Thymus (tissue), 14 donors: ENCODE measurements at places on chromosomes 4 and X. TPM values are rescaled to one million over a fixed set of nuclear protein-coding genes. Genes with fewer than 3 reads are reported as not detected.

DNA sequence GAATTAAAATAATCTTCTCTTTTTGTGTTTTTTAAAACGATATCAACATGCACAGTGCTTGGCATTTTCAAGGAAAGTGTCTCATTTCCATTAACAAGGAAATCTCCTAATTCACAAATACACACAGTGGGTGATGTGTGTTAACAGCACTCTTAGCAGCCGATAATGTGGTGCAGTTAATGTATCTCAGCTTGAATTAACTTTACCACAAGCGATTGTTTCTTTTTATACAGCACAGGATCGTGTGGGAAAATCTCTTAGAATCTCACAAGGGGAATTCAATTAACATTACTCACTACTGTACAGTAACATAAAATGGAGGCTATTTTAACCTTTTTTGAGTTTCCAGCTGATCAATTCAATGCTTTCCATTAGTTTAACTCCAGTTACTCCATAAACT lies 1841.9 kb downstream of the STIM2 start:
- H3K4me3 ChIP-seq = no peak overlapping the region
- no peaks in the 10 kb centered on the region for H3K36me3 ChIP-seq
- no peaks in the 10 kb centered on the region for H3K27me3 ChIP-seq

GRCh38 chrX:66021765-66022631 lies 17.9 kb downstream of the VSIG4 start:
- no peaks in the 10 kb centered on the region for H3K27me3 ChIP-seq
- DNase-seq = no peak
- no peak overlapping the region for H3K27ac ChIP-seq
- no peak overlapping the region for H3K4me3 ChIP-seq

DNA sequence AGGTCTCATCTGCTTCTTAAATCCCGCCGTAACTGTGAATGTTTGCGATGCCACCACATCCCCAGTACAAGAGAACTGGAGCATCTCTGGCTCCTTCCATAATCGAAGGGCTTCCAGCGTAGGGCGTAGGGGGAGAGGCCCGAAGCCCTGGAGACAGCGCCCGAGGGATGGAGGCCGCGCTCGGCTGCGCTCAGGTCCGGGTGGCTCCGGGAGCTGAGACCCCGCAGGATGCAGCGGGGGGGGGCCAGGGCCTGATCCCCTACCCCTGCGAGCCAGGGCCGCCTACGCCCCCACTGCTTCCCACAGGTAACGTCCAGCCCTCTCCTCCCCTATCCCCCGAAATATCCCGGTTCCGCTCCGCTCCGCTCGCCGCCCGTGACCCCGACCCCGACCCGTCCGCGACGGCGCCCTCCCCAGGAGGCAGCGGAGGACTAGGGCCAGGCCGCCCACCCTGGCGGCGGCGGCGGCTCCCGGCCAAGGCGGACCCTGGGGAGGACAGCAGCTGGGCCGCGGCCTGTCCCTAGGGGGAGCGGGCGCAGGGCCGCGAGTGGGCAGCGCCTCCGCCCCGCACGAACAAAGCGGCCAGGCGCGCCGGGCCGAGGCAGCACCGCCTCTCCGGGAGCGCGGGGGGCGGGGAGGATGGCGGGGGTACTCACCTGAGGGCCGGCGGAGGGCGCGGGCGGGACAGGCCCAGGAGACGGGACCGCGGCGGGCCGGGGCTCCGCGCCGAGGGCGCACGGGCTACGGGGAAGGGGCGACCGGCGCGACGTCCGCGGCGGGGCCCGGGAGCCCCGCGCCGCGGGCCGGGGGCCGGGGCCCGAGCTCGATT lies 723 bp downstream of the WDFY3 start:
- no peak for DNase-seq
- H3K4me1 ChIP-seq = no peaks in the 10 kb centered on the region
- peak overlapping the region; percentile 74 for H3K27ac ChIP-seq
- H3K36me3 ChIP-seq = no peaks in the 10 kb centered on the region
- H3K4me3 ChIP-seq = peak overlapping the region; percentile 33

GRCh38 chr4:176889776-176890175 lies 97.1 kb upstream of the VEGFC start:
- DNase-seq = no peak
- H3K4me3 ChIP-seq = no peak overlapping the region
- H3K36me3 ChIP-seq = no peaks in the 10 kb centered on the region

DNA sequence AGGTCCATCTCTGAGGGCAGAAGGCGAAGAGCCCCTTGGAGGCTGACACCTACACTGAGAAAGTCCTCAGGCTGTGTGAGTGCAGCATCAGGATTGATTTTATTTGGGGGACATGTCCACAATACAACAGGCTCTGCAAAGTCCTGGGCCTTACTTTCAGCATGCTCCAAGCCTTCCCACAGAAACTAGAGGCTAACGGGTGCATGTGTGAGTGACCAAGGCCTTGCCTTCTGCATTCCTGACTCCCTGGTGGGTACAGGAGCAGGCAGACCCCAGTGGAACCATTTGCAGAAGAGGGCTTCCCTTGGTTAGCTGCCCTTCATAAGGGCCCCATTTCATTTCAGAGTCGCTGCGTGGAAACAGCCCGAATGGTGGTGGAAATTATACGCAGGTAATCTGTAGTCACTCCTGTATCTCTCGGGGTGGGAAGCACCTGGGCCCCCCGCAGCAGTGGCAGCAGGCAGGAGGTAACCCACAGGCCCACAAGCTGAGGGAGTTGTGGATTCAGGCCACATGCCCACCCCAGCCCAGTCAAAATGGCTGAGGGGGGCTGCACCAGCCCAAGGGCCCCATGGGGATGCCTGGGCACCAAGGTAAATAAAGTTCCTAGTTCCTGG lies 37.7 kb downstream of the NSG1 start:
- H3K27ac ChIP-seq = no peak overlapping the region
- H3K4me3 ChIP-seq = no peak overlapping the region
- peaks cover 61% of the 10 kb centered on the region for H3K36me3 ChIP-seq
- peaks cover 4% of the 10 kb centered on the region for H3K4me1 ChIP-seq
- no peak for DNase-seq

DNA sequence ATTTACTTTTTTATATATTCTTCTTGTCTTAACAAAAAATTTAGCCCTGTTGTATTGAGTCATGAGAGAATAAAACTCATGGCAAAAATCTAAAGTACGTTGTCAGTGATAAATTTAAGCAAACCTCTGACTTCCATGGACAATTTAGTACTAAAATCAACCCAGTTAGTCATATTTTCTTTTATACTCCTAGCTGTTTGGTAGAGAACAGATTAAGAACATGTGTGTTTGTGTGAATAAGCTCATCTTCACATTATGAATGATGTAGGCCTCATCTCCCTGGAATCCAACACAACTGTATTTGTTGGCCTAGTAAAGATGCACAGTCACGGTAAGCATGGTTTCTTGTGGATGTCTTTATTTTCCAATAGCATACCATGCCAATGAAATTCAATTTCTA lies 40.8 kb upstream of the FAM47B start:
- H3K4me3 ChIP-seq = no peak overlapping the region
- H3K36me3 ChIP-seq = no peaks in the 10 kb centered on the region
- no peaks in the 10 kb centered on the region for H3K4me1 ChIP-seq
- no peak for DNase-seq

GRCh38 chrX:17939724-17940123 lies 78.6 kb upstream of the RAI2 start:
- no peak overlapping the region for H3K4me3 ChIP-seq
- H3K4me1 ChIP-seq = no peaks in the 10 kb centered on the region
- no peaks in the 10 kb centered on the region for H3K27me3 ChIP-seq

GRCh38 chr4:137082061-137082460 lies 450.2 kb downstream of the PCDH18 start:
- no peaks in the 10 kb centered on the region for H3K27me3 ChIP-seq
- DNase-seq = no peak
- no peaks in the 10 kb centered on the region for H3K36me3 ChIP-seq
- no peak overlapping the region for H3K27ac ChIP-seq
- H3K4me1 ChIP-seq = no peaks in the 10 kb centered on the region
- no peak overlapping the region for H3K4me3 ChIP-seq

DNA sequence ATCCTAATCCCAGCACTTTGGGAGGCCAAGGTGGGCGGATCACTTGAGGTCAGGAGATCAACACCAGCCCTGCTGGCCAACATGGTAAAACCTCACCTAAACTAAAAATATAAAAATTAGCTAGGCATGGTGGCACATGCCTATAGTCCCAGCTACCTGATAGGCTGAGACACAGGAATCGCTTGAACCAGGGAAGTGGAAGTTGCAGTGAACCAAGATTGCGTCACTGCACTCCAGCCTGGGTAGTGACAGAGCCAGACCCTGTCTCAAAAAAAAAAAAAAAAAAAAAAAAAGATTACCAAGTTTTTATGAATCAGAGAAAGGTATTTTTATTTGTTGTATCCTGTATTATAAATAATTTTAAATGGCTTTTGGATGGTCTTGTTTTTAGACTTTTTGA lies 15.1 kb downstream of the TRAPPC11 start:
- H3K27ac ChIP-seq = no peak overlapping the region
- H3K4me1 ChIP-seq = no peaks in the 10 kb centered on the region
- no peak for DNase-seq
- no peak overlapping the region for H3K4me3 ChIP-seq

- H3K27ac ChIP-seq = no peak overlapping the region
- H3K4me1 ChIP-seq = no peaks in the 10 kb centered on the region
- no peaks in the 10 kb centered on the region for H3K27me3 ChIP-seq
- H3K36me3 ChIP-seq = no peaks in the 10 kb centered on the region
Observed at GRCh38 chr4:70752236-70752635, 30.5 kb downstream of the RUFY3 start.

GRCh38 chr4:118325431-118325830 lies 27.4 kb downstream of the PRSS12 start:
- H3K4me3 ChIP-seq = no peak overlapping the region
- H3K27ac ChIP-seq = no peak overlapping the region
- no peaks in the 10 kb centered on the region for H3K27me3 ChIP-seq
- no peaks in the 10 kb centered on the region for H3K4me1 ChIP-seq

DNA sequence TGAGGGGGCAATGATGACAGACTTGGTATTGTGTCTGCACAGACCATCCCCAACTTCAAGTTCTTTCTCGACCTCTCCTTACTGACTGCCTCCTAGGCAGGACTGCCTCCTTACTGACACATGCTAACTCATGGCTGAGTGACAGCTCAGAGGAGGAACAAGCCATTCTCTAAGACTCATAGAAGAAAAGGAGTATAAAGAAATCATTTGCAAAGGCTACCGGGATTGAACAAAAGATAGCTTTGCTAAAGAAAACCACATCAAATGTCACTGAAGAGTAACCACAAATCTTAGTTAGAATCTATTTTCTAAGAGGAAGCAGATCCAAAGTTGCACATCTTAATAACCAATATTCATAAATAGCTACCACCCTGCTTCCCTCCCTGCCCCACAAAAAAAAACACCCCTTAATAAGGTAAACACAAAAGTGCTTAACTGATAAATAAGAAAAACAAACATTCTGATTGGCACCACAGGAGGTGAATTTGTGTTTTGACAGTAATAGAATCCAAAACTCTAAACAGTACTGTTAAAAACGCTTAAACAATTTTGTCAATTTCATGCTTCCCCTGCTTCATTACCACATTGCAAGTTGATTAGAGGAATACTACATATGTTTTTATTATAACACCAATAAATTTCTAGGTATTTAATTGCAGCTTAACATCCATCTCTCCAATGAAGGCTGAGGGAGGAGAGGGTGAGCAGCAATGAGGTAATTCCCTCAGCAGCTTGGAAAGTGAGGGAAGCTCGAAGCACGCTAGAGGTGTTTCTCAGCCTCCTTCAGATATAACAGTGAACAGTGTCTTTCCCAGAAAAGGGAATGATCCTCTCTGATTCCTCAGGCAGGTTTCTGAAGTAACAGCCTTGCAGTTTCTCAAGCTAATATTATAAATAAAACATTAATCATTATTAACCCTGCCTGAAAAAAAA lies 160.0 kb downstream of the HNRNPD start:
- H3K4me1 ChIP-seq = no peaks in the 10 kb centered on the region
- H3K36me3 ChIP-seq = no peaks in the 10 kb centered on the region
- no peak overlapping the region for H3K27ac ChIP-seq
- H3K4me3 ChIP-seq = no peak overlapping the region

DNA sequence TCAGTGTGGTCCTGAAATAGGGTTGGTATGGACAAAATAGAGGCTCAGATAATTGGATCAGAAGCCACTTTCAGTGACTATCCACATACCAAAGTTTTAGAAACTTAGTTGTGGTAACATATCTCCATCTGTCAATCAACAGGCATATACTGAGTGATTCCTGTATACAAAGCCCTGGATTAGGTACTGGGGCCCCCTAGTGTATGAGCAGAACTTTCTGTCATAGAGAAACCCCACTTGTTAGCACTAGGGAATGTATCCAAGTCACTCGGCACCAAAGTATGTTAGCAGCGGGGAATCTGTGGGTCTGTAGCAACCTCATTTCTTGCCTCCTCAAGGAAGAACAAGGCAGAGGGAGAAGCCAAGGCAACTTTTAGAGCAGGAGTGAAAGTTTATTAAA lies 50.7 kb downstream of the MAP7D3 start:
- H3K36me3 ChIP-seq = no peaks in the 10 kb centered on the region
- H3K27me3 ChIP-seq = no peaks in the 10 kb centered on the region

GRCh38 chrX:44536198-44536597 lies 6.5 kb downstream of the FUNDC1 start:
- no peaks in the 10 kb centered on the region for H3K36me3 ChIP-seq
- no peaks in the 10 kb centered on the region for H3K27me3 ChIP-seq

DNA sequence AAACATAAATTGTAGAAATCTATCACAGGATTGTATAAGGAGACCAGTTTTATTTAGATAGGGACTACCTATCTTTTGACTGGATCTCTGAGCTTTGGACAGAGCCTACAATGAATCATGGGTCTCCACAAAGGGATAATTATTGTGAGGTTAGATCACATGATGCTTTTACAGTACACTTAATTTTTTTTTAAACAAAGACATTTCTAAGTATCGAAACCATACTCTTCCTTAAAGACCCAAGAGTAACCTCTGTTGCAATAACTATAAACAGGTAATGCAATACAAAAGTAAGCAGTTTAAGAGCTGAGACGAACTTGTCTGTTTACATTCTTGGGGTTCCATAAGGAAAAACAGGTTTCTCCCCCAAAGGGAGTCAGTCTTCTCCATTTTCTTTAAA lies 64.3 kb upstream of the GABRE start:
- H3K36me3 ChIP-seq = no peaks in the 10 kb centered on the region
- DNase-seq = no peak
- no peaks in the 10 kb centered on the region for H3K27me3 ChIP-seq
- no peak overlapping the region for H3K27ac ChIP-seq

- DNase-seq = no peak
- no peak overlapping the region for H3K27ac ChIP-seq
- no peaks in the 10 kb centered on the region for H3K4me1 ChIP-seq
- H3K36me3 ChIP-seq = no peaks in the 10 kb centered on the region
- no peak overlapping the region for H3K4me3 ChIP-seq
Observed at GRCh38 chr4:118981171-118981838, 92.7 kb downstream of the SYNPO2 start.

GRCh38 chr4:15682242-15683142 lies 865 bp downstream of the FAM200B start:
- H3K4me1 ChIP-seq = peaks cover 3% of the 10 kb centered on the region
- H3K36me3 ChIP-seq = peaks cover 2% of the 10 kb centered on the region
- no peak for DNase-seq

The GSX2 gene
- total RNA-seq = not detected

The ABCD1 gene
- 4.7 TPM for total RNA-seq

The TLR1 gene
- total RNA-seq = 17.4 TPM

The CD38 gene
- 47.6 TPM for total RNA-seq

The AR gene
- 6.0 TPM for total RNA-seq

The ETDB gene
- total RNA-seq = not detected

The CTSO gene
- total RNA-seq = 8.7 TPM

The C4orf50 gene
- total RNA-seq = 0.66 TPM

The OTC gene
- total RNA-seq = 0.05 TPM
